Activated CD4-positive, alpha-beta T cell treated with anti-CD3 and anti-CD28 coated beads, Interleukin-2, amount 50 U/mL, for 4 hours (primary cell): ENCODE measurements at places on chromosomes 5 and 9.

- no peak for DNase-seq
Measured at GRCh38 chr9:129898185-129898584, 62.9 kb downstream of the USP20 start.

DNA sequence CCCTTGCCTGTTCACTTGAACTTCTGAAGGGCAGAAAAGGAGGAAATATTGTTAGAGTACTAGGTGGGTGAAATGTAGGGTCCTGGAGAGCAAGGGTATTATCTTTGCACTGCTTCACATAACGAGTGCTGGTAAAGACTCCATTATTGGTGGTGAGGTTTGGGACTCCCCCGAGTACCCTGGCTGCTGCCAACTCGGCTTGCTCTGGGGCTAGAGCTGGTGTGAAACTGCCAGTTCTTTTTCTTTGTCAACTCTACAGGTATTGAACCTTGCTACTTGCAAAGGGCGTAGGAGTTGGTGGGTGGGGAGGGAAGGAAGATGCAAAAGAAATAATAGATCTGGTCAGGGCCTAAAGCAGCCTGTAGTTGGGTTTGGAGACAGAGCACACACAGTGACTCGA, 16.0 kb downstream of the MAST4 start:
- no peak for DNase-seq

GRCh38 chr9:76987594-76988200, 31.8 kb upstream of the FOXB2 start:
- no peak for DNase-seq

DNA sequence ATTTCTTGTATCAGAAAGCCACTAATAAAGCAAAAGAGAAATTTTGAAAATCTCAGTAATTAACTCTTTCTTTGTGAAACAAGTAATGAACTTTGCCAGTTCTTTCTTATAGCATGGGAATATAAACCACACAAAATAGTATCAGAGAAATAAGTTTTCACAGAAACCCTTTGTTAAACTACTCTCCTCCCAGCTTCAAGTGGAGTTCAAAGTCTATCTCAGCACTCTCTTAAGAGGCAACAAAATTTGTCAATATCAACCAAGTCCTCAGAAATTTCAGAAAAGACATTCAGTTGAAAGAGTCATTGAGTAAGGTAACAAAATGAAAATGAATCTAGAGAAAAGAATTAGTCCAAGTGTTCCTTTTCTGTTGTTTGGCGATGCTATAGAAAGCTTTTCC, 89.3 kb downstream of the NTRK2 start:
- DNase-seq: no peak
